ENCODE measurements at places on chromosomes 11 and 22.

GRCh38 chr11:4190098-4190497 lies 95.5 kb downstream of the RRM1 start:
- DNase-seq, result no peak

DNA sequence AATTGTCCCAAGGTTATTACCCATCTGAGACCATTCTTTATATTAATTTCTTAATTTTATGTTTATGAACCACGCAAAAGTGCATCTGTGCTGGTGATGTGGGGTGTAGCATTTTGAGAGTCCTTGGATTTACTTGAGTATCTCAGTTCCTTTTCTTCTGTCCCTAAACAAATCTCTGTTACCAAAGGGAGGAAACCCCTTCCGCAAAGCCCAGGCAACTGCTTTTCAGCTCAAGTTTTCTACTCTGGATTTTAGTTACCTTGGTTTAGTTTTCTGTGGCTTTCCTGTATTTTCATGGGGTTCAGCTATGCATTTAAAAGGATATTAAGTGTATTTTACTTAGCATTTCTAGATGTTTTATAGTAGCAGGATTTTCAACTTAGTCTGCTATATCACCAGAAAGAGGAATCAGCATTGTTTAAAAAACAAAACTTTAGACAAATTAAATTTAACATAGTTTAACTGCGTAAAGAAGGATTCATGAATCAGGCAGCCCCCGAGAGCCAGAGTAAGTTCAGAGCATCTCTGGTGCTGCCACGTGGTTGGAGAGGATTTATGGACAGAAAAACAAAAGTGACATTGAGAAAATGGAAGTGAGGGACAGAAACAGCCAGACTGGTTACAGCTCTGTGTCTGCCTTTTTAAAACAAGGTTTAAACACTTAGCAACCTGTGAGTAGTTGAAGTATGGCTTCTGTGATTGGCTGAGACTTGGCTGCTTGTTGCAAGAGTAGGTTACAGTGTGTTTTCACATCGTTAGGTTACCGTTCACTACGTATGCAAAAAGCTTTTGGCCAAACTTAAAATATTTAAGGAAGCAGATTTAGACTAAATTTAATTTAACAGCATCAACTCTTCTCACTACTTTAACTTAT lies 9.6 kb downstream of the ADM start:
- DNase-seq, result no peak

- no peak for DNase-seq
These were observed 57.0 kb downstream of the GDPD4 start for GRCh38 chr11:77244277-77245027.

DNA sequence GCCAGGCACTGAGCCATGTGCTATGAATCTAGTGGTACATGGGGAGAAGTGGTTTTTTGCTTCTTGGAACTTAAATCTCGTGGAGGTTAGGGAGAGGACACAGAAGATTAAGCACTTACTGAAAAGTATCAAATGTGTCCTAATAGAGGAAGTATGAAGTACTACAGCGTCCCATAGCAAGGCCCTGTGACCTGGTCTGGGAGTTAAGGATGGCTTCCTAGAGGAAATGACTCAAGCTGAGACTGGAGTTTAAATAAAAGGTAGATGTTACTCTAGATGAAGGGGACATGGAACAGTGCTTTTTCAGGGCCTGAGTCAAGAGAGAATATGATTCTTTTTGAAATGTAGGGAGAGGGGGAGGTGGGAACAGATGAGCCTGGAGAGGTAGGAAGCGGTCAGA lies 202.9 kb downstream of the GRIK4 start:
- DNase-seq, result no peak

- no peak for DNase-seq
These were observed 28.6 kb downstream of the LRP5 start for GRCh38 chr11:68340784-68341556.

DNA sequence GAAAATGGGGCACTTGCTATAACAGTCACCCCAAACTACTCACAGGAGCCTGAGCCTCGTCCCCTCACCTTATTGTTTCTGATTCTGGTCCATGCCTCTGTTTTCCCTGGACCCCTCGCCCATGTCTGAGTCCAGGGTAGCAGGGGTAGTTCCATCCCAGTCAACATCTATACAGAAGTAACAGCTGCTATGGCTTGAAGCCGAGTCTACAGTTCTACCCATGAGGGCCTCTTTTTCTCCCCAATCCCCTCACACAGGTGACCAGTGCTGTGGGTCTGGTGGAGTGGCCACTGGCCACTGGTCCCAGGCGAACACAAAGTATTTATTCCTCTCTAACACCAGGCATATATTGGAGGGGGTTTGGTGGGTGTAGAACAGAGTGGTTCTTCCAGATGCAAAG lies 116.4 kb downstream of the ZNF280B start:
- DNase-seq, result no peak

GRCh38 chr11:125275905-125276618 lies 111.5 kb downstream of the PKNOX2 start:
- no peak for DNase-seq

DNA sequence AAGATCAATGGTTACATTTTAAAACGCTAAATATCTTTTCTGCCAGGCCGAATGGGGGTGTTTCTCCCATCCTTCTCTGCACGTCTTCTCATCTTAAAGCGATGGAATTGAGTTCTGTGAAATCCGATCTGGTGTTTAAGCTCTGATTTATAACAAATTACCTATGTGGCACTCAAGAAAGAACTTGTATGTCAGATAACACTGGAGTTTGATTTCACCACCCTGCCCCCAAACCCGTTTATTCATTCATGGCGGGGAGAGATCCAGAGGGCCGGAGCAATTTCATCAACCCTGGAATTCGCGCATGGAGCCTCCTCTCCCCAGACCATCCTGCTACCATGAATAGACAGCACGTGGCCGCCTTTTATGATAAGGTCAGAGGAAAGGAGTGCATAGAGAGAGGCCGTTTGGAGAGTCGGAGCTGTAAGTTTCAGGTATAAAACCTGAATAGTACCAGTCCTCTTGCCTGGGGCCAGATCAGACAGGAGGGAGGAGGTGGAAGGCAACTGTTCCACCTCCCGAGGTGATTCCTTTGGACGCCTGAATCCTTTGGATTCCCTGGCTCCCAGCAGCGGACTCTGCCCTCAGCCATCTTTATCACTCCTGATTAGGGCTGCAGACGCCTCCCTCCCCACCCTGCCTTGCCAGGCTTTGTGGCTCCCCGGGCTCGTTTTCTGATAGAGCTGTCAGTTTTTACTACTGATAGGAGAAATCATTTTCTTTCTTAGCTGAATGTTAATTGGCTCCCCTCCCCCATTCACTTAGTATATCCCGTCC lies 27.3 kb upstream of the NFAM1 start:
- no peak for DNase-seq

DNA sequence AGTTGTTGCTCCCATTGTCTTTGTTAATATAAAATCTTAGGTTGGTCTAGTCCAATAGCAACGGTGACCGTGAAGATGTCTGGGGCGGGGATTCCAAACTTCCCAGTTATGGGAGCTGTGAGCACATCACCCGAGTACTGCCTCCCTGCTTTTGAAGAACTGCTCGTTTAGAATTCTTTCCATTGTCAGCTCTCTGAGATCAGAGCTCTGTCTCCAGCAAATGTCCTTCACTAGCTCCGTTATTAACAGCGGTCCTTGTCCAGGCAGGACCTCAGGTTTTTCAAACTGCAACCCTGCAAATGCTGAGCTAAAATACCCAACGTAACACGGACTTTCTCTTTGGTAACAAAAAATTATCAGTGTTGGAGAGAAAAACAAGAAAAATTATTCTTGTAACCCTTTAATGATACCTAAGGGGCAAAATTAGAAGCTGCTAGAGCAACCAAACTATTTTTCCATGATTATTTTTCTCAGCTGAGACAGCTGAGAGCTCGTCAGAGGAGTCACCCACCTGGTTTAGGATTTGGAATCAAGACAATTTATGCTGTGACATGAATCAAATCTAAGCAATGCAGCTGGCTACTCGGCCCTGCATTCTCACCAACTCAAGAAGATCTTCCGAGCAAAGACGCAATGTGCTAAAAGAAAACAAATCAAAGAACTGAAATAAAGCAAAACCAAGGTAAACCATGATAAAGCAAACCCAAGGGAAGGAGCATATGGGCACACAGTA lies 15.1 kb upstream of the EFCAB6 start:
- no peak for DNase-seq

DNA sequence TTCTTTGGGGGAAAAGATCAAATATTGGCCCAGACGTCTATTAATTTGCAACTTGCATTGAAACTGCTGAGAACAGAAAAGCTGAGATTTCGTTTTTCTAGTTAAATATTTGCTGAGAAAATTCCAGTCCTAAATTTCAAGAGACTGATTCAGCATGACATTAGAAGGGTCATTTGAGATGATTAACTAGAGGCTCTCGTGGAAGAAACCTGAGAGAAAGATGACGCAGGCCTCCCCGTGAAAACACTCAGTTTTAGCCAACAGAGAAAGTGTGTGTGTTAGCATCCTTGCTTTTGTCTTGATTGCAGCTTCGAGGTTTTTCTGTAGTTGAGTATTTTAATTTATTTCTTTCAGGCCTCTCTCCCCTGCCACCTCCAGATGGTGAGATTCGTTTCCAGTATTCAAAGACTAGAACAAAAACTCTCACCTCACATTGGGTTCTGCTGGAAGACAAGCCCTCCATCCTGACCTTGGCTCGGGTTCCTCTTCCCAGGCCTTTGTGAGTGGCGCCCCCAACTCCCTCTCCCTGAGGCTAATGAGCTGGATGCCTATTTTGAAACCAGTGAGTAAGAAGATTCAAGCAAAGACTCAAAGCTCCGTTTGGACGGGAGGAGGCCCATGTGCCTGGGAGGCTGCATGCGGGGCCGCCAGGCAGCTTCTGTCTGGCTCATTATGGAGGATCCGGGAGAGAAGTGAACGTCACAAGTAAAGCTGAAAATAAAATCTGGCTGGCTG lies 52.4 kb downstream of the CELSR1 start:
- no peak for DNase-seq

- no peak for DNase-seq
These were observed 93.8 kb upstream of the FGF3 start for GRCh38 chr11:69912911-69913451.

GRCh38 chr11:58567889-58568512 lies 7.7 kb downstream of the LPXN start:
- no peak for DNase-seq

DNA sequence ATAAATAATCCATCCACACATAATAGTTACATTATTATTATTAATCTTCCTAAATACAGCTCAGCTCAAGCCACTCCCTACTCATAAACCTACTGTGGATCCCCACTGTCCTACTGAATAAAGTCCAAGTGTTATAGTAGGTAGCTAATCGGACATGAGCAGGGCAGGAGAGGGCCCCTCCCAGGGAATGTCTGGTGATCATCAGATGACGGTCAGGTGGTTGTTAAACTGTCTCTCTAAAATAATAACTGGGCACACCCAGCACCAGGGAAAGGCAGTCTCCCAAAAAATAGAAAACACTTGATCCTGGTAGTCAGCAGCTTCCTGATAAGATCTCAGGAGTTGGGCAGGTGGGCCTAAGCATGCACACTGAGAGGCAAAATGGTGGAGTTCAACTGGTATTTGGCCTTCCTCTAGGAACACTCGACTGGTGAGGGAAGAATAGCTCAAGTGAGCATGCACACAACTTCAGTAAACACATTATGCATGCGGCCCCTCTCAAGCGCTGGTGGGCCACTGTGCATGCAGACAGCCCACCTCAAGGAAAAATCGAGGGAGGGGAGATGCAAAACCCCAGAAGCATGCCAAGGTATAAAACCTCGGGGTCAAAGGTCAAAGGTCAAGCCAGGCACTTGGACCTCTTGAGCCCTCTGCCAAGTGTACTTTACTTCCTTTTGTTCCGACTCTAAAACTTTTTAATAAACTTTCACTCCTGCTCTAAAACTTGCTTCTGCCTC lies 65.0 kb downstream of the LRRC32 start:
- DNase-seq, result no peak

DNA sequence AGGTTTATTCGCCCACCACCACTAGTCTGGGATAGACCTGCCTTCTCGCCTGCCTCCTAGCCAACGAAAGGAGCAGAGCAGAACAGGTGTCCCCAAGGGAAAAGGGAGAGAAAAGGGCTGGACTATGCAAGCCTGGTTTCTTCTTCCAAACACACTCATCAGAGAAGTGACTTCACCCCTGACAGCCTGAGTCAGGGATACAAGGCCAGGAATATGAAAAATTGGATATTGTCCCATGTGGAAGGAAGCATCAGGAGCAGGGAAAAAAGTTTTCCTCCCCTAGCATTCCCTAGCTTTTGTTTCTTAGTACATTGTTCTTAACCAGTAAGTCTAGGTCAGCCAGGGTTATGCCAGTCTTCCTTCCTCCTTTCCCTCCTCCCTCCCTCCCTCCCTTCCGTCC lies 56.9 kb upstream of the TNRC6B start:
- DNase-seq, result no peak

- no peak for DNase-seq
These were observed 841 bp upstream of the TMPRSS13 start for GRCh38 chr11:117929916-117930570.

DNA sequence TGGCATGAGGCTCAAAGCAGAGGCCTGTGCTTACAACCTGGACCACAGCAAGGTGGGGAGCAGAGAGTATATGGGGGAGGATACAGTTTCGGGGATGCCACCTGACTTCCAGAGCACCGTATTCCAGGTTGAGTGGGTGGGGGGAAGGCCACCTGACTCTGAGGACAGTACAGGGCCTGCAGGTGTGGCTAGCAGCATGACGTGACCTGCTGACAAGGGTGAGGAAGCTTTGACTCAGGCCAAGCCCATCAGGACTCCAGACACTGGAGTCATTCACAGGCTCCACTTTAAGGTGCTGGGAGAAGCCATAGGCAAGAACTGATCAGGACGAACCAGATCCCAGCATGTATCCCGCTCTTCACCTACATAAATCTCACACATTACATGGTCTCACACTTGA lies 34.6 kb upstream of the CRTAM start:
- DNase-seq, result no peak

DNA sequence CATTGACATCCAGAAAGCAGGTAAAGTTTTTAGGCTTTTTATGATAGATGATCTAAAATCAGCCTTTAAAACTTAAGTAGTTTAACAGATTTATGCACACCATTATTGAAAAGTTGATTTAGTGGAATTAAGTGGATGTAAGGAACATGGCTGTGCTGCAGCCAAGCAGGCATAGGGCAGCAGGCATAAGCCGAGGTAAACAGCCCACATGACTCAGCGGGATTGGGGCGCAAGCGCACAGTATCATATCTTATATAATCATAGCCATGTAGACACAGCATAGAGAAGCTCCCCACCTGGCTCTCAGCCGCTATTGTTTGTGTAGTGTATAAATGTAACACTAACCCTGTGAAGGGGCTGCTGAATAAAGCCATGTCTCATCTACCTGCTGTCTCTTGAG lies 157.5 kb downstream of the WNT11 start:
- DNase-seq, result no peak

DNA sequence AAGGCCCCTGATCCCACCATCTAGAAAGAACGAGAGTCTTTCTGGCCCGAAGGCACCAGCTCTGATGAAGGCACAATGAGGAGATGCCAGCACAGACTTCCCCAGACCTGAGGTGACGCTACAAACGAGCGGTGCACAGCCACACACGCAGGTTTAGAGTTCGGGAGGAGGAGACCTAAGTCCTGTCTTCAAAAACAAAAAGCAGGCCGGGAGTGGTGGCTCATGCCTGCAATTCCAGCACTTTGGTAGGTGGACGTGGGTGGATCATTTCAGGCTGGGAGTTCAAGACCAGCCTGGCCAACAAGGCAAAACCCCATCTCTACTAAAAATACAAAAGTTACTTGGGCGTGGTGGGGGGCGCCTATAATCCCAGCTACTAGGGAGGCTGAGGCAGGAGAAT lies 9.5 kb downstream of the LTO1 start:
- no peak for DNase-seq

- DNase-seq, result no peak
These were observed 22.5 kb downstream of the TECTA start for GRCh38 chr11:121123496-121124069.
